ENCODE measurements at places on chromosomes 4 and X. TPM values are rescaled to one million over a fixed set of nuclear protein-coding genes. Genes with fewer than 3 reads are reported as not detected.

DNA sequence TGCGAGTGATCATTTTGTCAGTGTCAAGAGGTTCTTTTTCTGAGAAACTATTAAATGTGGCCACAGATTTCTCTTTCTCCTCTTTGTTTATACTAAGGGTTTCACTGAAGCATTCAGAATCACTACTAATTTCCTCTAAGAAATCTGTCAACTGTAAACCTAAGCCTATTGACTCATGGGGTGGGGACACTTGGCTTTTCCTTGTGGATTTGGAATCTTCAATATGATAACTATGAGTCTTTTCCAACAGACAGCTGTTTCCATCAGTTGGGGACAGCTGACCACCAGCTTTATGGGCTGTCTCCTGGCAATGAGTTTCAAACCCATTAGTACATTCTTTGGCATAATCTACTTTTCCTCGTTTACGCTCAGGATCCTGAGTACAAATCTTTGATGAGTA, 13.8 kb downstream of the PGRMC1 start:
- no peak for DNase-seq

DNA sequence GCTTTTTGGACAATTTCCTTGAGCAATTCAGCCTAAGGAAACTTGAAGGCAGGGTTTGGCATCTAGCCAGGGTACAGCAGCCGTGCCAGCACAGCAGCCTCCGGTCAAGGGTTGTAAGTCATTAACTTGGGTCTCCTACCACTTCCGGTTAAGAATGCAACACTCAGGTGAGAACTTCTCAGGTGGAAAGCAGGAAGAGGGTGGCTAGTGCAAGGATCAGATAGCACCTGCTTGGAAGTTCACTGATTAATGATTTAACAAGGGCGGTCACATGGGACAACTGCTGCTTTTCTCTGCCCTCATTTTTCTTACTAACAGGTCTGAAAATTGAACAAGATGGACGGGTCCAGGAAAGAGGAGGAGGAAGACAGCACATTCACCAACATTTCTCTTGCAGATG, 30.1 kb upstream of the SCOC start:
- no peak for DNase-seq

- no peak for DNase-seq
Measured at GRCh38 chrX:118499295-118499694, 3.7 kb downstream of the DOCK11 start.

DNA sequence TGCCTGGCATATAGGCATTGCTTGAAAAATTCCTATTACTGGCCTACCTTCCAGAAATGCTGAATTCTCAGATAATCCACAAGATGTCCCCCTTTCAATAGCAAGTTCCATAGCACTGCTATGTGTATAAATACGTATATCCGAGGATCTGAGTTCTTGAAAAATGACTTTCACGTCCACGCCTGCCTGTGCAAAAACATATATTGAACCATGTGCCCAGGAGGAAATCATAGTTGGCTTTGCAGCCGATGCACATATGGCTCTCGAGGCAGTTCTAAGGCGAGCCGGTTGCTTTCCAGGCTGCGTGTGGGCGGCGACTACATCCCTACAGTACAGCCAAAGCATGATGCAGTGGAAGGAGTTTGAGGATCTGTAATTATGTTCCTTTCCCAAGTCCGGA, 55.4 kb upstream of the ESX1 start:
- no peak for DNase-seq

DNA sequence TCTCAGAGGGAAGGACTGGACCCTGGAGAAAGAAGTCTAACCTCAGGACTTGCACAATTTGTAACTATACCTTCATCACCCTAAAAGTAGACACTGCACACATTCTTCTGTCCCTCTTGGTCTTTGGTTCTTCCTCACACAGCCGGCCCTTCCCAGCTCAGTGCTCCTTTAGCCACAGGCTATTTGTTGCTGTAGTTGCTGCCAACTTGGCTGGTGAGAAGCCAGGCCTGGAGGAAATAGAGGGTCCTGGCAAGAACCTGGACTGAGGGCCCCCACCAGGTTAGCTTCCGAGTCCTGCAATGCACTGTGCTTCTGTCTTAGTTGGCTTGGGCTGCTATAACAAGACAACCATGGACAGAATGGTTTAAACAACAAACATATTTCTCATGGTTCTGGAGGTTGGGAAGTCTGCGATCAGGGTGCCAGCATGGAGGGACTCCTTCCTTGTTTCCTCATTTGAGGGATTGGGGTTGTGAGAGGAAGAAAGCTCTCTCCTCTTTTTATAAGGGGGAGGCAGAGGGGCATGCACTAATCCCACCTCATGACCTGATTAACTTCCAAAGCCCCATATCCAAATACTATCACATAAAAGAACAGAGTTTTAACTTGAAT, 4.4 kb upstream of the FGF5 start:
- DNase-seq: no peak

GRCh38 chr4:162350331-162350730, 186.5 kb upstream of the FSTL5 start:
- DNase-seq: no peak

DNA sequence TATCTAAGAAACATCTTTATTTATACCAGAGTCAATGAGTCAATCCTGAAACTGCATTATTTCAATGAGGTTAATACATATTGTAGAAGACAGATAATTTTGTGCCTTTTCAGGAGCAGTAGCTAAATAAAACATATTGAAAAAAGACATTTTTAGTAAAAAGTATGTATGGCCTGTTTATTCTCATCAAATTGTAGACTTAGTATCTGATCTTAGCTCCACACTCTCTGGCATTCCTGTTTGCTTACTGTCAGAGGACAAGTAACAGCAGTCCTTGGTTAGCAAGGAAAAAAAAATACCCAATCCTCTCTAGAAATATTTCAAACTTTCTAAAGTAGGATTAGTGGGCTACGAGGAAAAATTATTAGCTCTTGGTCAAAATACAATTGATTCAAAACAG, 50.5 kb upstream of the GUCY1A1 start:
- DNase-seq: no peak

- no peak for DNase-seq
Measured at GRCh38 chr4:7909463-7910262, 30.0 kb downstream of the AFAP1 start.

DNA sequence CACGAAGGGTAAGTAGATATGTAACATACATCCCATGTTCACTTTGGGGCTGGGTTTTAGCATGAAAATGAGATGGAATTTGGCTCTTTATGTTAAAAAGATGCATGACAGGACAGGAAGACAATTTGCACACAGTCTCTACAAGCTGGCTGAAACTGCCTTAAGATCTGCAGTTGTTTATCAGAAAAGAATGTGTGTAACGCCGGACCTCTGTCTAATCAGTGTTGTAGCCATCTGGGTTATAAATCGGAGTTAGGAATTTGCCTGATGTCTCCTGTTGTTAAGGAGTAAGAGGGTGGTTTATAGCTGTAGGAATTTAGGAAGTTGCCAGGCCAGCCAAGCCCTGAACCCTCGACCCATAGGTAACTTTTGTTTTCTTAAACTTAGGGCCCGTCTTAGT, 562.9 kb upstream of the FAT1 start:
- no peak for DNase-seq

- DNase-seq: no peak
Measured at GRCh38 chr4:5247735-5248134, 196.5 kb downstream of the STK32B start.

DNA sequence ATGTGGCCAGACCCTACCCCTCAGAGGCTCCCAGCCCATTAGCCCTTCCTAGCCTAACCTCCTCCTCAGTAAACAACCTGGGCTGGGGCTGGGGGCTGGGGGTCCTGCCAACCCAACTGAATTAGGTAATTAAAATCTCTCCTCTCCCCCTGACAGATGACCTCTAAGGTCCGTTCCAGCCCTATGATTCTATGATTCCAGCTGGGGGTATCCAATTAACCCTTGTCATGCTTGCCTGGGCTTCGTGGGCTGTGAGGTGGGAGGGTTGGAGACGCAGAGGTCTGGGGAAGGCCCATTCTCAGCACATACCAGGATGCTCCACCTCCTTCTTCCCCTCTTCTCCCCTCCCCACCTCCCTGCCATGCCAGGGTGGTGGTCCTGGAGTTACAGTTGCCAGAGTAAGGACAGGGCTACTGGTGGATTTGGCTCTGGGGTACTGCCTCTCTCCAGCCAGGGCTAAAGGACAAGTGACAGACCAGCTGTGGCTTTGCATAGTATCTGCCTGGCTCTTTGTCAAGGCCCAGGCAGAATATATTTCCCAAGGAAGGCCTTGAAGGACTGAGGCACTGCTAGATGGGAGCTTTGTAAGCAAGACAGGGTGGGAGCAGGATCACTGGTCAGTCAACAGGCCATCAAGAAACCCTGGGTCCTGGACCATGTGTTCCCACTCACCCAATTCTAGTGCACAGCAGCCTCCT, 82.1 kb downstream of the EFNB1 start:
- no peak for DNase-seq

GRCh38 chrX:134167591-134168203, 69.3 kb upstream of the CCDC160 start:
- no peak for DNase-seq

- DNase-seq: no peak
Measured at GRCh38 chrX:39574178-39574577, 523.6 kb downstream of the BCOR start.

- no peak for DNase-seq
Measured at GRCh38 chr4:15544248-15544729, 74.6 kb downstream of the CC2D2A start.

DNA sequence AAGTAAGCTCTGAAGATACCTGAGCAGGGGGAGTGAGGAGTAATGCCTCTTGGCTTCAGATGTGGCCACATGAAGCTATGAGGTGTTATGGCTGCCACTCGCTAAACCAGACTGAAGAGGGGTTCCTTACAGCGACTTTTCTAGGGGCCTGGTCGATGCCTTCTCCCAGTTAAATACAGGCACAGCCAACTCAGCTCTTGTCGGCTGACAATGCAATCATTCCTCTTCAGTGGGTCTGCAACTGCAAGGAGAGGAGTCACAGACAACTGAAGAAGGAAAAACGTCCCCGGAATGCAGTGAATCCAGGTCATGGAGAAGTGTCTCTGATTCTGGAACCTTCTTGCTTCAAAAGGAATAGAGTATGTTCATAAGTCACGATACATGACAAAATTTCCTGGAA, 106.4 kb downstream of the RNF150 start:
- DNase-seq: no peak

DNA sequence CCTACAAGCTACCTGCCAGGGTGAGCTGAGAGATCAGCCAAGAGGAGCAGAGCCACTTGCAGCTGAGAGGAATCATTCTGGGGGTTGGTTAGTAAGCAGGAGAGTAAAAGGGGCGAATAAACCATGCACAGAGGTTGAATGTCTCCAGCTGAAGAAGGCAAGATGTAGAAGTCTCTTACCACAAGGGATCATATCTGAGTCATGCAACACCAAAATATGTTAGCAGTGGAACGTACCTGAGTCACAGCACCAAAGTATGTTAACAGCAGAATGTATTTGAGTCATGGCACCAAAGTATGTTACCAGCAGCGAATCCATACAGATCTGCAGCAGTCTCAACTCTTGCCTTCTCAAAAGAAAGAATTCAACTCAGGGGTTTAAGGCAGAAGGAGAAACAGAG, 29.9 kb downstream of the C4orf51 start:
- no peak for DNase-seq

GRCh38 chrX:73076838-73077237, 2.5 kb downstream of the PABPC1L2A start:
- DNase-seq: no peak

DNA sequence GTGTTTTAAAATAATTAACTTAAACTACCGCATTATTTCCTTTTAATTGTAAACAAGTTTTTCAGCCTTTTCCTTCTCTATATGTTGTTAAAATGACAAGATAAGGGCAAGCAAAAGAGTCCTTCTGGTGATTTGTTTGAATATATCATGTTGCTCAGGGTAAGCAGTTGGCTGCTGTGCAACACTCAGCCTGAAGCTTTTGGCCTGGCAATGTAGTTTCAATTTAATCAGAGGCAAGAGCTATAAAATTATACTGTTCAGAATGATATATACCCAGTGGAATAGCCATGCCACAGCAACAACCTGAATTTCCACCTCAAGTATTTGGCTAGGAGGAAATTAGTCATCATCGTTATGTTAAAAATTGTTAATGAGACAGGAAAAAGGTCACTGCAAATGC, 53.4 kb downstream of the GRXCR1 start:
- DNase-seq: no peak

- no peak for DNase-seq
Measured at GRCh38 chr4:25991340-25991739, 77.3 kb downstream of the SMIM20 start.

GRCh38 chr4:186104890-186105646, 564 bp downstream of the FAM149A start:
- no peak for DNase-seq

DNA sequence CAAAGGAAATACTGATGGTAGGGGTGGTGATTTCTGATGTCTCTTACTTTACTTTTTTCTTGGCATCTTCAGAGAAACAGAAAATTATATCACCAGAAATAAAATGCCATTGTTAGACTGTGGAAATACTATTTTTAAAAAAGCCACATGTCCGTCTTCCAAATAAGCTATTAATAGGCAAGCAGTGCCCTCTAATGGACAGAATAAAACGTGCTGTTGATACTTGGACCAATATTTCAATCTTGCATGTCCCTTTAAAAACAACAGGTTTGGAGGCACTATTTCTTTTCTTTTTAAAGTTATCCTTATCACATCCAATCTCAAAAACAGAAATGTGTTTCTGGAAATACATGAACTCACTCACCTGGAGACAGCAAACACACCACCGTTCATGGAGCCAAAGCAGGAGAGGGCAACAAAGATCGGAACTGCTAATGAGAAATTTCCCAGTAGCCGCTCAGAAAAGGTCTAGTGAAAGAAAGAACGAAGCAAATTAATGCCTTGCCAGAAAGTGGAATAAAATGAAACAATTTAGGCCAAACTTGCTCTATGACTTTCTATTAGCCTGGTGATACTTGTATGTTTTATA, 59.2 kb downstream of the SLC7A11 start:
- DNase-seq: no peak

GRCh38 chrX:30144221-30144620, 71.1 kb upstream of the MAGEB2 start:
- no peak for DNase-seq

GRCh38 chr4:144504883-144505282, 141.1 kb upstream of the HHIP start:
- DNase-seq: no peak

DNA sequence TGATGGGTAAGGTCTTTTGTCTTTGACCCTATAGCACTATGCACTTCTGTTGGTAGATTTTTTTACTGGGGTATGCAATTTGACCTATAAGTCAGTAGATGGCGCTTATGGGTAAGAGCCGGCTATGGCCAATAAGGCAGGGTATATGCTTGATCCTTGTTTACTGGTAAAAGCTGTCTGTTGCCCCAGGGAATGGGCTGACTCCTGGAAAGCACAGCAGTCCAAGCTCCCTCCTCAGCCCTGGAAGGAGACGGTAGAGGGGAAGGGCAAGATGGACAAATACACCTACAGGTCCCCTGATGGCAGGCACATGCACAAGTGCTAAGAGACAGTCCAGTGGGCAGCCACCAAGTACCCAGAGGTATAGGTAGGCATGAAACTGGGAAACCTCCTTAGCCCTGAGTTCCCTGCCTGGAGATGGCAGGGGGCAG, 63.7 kb downstream of the ADAMTS3 start:
- no peak for DNase-seq

Gene CXCL6
- 2.9 TPM for total RNA-seq

Gene LRAT
- total RNA-seq: not detected

Gene SLC9A7
- 28.1 TPM for total RNA-seq

Gene GYPA
- total RNA-seq: not detected

Gene LAMP2
- total RNA-seq: 135 TPM

Gene CSAG1
- total RNA-seq: not detected

Gene OTUD6A
- not detected for total RNA-seq

Gene RENBP
- total RNA-seq: 50.7 TPM

Gene GRIA3
- 0.98 TPM for total RNA-seq

Gene TCEAL6
- not detected for total RNA-seq

All from breast epithelium (tissue), 4 donors.